NAMALWA (cell line): ENCODE measurements at places on chromosomes 16 and 17.

GRCh38 chr16:4529085-4530060, 9.2 kb downstream of the CDIP1 start:
- DNase-seq, result peak; percentile 76

DNA sequence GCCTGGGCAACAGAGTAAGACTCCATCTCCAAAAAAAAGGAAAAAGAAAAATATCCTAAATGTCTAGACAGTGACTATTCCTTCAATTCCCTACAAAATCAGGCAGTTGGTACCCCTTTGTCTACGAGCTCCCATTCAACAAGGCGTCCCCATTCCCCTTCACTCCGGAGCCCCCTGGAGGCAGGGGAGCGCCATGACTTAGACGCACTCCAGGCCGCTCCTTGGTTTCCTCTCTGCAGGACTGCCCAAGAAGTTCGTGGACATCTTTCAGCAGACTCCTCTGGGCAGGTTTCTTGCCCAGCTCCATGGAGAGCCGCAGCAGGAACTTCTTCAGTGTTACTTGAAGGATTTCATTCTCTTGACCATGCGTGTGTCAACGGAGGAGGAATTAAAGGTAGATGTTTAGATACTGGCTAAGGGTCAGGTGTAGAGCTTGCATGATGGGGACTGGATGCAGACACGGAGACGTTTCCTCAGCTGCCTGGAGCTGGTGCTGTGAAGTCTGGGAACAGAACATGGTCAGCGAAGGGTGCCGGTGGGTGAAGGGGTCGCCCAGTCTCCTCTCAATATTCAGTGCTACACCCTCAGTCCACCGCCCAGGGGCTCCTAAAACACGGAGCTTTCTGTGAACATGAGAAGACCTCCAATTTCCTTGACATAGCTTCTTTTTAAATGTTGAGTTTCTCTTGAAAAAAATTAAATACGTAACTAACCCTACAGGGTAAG, 53.3 kb upstream of the ENDOV start:
- DNase-seq, result peak; percentile 33

GRCh38 chr16:89458551-89458950, 31.8 kb downstream of the ANKRD11 start:
- DNase-seq, result no peak

DNA sequence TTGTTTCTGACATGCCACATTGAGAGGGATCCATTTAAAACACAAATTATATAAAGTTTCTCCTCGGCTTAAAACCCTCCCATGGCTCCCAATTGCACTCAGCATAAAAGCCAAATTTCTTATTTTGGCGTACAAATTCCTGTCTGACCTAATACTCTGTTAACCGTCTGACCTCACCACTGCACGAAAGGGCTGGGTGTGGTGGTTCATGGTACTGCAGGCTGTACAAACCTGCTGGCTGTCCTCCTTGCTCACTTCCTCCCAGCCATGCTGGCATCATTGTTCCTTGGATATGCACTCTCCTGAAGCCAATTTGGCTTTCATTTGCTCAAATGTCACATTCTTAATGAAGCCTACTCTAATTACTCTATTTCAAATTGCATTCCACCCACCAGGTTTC, 301.6 kb upstream of the C16orf82 start:
- peak; percentile 28 for DNase-seq

DNA sequence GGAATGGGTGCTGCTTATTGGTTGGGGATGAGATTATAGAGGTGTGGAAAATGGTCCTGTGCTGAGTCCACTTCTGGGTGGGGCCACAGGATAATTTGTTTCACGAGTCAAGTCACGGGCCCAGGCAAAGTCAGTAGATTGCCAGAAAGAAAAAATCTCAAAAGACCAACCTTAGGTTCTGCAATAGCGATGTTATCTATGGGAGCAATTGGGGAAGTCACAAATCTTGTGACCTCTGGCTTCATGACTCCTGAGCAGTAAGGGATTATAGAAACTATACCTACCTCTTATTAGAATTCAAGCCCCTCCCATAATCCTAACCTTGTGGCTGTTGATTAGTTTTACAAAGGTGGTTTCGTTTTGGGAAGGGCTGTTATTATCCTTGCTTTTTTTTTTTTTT, 31.4 kb downstream of the WWP2 start:
- DNase-seq, result no peak

- DNase-seq, result no peak
Measured at GRCh38 chr16:27726621-27727261, 176.8 kb downstream of the KATNIP start.

GRCh38 chr17:12114686-12115418, 94.2 kb downstream of the MAP2K4 start:
- no peak for DNase-seq

GRCh38 chr16:31875112-31875803, 1.7 kb downstream of the ZNF267 start:
- peak; percentile 53 for DNase-seq

GRCh38 chr17:75557075-75557851, 30.3 kb upstream of the MYO15B start:
- DNase-seq, result no peak

DNA sequence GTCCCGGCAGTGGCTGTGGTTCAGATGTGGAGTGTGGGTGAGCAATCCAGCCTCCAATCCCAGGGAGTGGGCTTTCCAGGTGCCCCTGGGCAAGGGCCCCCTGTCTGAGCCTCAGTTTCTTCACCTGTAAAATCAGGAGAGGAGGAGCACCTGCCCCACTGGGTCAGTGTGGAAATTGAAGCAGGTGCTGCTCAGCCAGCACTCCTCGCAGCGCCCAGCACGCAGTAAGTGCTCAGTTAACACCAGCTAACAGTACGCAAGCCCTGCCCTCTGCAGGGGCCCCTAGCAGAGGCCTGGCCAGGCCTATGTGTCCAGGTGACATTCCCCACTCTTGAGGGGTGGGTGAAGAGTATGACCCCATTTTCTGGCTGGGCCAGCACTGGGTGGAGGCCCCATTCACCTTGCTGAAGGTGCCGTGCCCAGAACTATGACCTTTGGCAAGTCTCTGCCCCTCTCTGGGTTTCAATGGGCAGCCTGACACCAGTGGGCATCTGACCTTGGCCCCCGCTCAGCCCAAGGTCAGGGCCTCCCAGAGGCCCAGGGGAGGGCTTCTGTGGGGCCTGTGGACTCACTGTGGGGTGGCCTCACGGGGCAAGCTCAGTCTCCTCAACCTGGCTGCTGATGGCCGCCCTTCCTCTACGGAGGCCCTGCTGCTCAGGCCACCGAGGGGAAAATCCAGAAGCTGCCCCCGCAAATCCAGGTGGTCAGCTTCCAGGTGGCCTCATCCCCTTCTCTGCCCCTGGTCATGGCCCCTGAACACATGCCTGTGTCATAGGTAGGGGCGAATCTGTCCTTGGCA, 2.5 kb downstream of the MTSS2 start:
- DNase-seq, result no peak

GRCh38 chr16:85052536-85052935, 24.9 kb downstream of the KIAA0513 start:
- DNase-seq, result no peak

DNA sequence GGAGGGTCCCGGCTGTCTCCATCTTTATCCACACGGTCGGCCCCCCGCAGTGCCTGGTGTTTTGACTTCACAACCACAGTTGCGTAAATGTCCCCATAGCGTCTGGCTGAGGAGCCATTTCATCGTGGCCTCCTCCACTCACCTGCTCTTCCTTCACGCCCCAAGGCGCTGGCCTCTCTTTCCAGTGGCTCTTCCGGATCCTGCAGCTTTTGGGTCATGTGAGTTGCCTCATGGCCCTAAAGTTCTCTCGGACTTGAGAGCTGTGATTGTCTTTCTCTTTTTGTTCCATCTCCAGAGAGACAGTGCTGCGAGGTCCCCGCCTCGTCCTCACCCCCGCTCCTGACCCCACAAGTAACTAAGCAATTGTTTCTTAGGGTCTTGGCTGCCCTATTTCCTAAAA, 22.7 kb downstream of the FLYWCH1 start:
- no peak for DNase-seq

DNA sequence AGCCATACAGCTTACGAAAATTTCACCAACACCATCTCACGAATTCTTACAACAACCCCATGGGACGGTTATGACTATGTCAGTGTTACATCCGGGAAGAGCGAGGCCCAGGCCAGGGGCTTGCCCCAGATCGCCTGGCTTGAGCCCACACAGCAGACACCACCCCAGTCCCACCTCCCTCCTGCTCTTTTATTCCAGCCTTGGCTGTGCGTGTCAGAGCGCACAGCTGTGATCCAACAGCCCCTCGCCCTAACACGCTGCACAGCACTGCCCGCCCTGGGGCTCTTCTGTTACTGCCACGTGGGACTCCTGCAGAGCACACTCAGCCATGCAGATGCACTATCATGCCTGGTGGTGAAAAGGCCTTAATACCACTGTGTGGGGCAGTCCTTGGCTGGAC, 127.9 kb downstream of the ENGASE start:
- DNase-seq, result no peak

- no peak for DNase-seq
Measured at GRCh38 chr17:36752096-36752888, 150.9 kb downstream of the MRM1 start.

DNA sequence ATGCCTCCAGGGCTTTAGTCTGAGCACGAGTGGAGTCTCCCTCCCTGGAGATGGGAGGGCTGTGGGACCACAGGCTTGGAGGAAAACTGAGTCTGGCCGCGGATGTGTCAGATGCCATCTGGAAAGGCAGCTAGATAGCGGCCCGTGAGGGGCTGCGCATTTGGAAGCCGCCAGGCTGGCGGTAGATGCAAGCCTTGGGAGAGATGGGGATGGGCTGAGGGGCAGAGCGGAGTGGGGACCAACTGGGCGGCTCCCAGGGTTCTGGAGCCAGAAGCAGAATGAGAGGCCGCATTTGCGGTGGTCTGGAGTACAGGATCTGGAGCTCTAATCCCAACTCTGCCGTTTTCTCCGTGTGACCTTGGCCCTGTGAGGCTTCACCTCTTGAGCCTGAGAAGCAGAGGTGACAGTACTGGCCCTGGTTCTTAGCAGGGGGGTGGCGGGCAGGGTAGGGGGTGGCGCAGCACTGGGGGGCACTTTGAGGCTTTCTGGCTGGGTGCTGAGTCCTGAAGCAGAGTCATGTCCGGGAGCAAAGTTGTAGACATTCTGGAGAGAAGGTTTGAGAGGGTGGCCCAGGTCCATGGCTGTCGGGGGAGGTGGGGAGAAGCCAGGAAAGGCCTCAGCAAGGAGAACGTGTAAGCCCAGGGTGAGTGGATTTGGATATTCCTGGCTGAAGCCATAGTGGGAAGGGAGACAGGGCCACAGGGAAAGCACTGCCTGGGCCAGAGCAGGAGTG, 6.7 kb downstream of the INO80E start:
- DNase-seq, result no peak

DNA sequence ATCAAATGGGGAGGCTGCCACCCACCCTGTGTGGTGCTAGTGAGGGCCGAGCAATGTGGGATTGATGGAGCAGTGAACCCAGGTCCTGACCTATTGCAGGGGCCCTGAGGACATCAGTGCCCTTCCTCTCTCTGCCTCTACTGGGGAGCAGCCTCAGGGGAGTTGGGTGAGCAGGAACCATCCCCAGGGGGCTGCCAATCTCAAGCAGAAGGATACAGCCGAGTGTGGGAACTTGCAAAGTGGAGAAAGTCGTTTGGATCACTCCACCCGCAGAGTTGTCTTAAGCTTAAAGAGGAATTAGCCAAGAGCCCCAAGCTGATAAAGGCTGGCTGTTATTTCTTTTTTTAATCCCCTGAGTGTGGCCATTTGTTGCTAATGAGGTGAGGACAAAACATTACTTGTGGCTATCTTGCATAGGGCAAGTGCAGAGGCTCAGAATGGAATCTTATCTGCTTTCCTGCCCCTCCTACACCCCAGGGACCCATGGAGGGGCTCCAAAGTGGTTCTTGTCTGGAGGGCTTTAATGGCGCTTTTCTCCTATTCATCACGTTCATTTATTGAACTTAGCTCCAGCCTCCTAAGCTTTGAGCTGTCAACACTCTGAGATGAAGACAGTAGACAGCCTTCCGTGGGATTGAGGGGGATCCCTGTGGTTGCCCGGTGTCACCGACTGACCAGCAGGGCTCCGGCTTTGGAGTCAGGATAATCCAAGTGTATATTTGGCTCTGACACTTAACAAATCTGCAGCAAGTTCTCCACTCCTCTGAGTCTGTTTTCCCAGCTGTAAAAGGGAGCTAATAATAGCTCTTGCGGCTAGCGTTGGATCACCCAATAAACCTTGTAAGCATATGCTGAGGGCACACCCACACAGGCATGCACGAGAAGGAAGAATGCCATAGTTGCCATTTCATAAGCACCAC, 45.1 kb downstream of the MYH11 start:
- DNase-seq, result no peak

DNA sequence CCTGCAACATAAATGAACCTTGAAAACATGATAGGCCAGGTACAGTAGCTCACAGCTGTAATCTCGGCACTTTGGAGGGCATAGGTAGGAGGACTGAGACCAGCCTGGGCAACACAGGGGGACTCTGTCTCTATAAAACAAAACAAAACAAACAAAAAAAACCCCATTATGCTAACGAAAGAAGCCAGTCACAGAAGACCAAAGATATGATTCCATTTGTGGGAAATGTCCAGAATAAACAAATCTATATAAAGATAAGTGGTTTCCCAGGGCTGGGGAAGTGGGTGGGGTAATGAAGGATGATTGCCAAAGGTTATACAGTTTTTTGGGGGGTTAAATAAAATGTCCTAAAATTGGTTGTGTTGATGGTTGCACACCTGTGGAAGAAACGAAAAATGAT, 36.5 kb upstream of the SIAH1 start:
- DNase-seq, result no peak

DNA sequence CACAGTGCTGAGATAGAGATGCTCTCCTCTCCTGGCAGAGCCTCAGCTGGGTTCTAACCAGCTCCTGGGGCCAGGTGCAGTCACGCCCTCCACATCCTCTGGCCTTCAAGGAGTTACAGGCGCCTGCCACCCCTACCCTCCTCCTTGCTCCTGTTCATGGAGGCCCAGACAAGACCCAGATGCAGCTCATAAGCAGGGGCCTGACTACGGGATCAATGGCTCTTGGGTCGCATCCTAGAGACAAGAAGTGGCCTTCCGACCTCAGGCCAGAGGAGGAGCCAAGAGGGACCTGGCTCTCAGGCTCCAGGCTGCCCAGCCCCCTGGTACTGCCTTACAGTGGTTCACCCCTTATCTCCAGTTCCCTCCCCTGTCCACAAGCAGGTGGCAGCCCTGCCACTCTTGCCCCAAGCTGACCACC, 23.0 kb downstream of the ARHGAP27 start:
- peak; percentile 46 for DNase-seq

DNA sequence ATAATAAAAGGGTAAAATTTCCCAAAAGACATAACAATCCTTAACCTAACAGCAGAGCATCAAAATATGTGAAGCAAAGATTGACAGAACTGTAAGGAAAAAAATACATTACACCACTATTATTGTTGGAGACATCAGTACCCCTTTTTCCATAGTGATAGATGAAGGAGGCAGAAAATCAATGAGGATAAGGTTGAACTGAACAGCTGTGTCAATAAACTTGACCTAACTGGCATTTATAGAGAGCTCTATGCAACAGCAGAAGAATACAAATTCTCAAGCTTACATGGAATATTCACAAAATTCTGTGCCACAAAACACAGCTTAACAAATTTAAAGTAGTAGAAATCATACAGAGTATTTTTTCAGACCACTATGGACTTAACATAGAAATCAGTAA, 195.0 kb upstream of the ELAC2 start:
- DNase-seq, result no peak
